SHP77 treated with DMSO at 0.1 percent for 48 hours (cell line): ENCODE measurements at places on chromosomes 6 and 20.

DNA sequence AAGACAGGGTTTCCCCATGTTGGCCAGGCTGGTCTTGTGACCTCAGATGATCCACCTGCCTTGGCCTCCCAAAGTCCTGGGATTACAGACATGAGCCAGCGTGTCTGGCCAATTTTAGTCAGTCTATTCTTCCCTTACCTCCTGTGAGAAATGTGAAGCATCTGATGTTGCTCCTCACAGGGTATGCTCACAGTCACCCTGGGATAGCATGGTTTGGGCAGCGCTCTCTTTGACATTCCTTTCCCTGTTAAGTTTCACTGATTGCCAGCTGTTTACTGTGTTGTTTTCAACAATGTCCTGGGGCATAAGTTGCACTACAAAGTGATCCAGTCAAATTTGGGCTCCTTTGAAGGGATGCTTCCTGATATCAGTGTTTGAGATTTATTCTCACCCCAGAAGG, 13.1 kb downstream of the CDC5L start:
- no peak for DNase-seq

DNA sequence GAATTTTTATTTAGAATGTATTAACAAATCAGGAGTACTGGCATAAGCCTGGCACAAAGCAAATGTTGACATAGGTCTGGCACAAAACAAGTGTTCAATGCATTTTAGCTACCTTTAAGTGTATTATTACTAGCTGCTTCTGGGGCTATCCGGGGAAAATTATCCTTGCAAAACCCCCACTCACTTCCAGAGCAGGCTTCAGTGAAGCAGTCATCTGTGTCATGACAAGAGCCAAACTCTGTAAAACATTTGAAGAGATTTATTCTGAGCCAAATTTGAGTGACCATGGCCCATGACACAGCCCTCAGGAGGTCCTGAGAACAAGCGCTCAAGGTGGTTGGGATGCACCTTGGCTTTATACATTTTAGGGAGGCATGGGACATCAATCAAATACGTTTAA, 6.4 kb upstream of the TRIM38 start:
- no peak for DNase-seq

DNA sequence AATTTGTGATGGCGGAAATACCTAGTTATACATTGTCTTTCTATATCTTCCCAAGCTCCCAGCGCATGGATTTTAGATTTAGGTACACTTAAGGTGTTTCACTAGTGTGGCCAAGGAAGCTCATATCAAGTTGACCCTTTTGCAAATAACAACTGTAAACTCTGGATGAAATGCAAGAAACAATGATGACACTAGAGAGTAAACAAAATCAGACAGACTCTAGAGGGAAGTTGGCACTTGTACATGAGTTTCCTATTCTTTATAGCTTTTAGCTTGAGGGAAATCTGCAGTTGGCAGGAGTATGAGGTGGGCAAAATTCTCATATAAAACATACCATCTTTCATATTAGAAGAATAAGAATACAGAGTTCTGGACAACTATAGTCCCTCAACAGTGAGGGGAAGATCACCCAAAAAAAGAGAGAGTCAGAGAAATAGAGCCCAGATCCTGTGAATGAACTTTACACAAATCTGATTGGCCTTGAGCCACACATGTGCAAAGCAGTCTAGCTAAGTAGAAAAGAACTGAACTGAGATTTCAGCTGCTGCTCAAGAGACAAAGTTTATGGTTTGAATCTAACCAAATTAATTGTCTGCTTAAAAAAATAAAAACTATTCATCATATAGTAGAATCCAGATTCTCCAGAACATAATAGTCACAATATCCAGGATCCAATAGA, 26.1 kb downstream of the TXLNB start:
- DNase-seq = no peak

GRCh38 chr6:44943541-44943940, 384.6 kb upstream of the RUNX2 start:
- DNase-seq = no peak

DNA sequence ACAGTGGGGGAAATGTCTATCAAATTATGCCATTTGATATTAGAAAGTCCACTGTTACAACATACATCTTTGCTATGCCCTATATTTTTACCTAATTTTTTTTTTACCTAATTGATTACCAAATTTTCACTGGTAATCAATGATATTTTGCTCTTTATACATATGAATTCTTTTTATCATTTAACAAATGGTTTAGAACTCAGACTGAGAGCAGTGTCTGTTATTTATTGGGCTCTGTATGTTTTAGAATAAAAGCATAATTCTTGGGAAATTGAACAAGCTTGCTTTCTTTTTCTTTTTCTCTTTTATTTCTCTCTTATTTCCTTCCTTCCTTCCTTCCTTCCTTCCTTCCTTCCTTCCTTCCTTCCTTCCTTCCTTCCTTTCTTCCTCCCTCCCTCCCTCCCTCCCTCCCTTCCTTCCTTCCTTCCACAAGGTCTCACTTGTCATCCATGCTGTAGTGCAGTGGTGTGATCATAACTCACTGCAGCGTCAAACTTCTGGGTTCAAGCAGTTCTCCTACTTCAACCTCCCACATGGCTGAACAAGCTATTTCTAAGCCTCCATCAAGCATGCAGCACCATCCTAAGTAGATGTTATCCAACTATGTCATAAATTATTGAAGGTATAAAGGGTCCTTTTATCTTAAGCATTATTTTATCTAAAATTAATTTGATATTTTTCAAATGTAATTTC, 911.7 kb upstream of the CITED2 start:
- DNase-seq = no peak

DNA sequence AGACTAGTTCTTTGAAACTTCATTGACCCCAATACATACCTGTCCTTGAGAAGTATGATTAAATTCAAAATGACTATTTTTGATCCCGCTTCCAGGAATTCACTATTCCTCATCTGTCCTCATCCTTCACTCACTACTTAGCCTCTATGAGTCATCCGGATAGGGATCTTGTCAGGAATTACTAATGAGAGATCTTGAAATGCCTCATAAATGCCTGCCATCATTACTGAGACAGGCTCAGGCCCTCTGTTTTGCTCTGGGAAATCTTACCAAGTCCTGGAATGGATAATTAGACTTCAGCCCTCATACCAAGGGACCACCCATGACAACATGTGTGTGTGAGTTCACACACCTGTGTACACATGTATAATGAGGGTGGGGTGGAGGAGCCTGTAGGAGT, 2.8 kb upstream of the CYP24A1 start:
- DNase-seq = no peak

DNA sequence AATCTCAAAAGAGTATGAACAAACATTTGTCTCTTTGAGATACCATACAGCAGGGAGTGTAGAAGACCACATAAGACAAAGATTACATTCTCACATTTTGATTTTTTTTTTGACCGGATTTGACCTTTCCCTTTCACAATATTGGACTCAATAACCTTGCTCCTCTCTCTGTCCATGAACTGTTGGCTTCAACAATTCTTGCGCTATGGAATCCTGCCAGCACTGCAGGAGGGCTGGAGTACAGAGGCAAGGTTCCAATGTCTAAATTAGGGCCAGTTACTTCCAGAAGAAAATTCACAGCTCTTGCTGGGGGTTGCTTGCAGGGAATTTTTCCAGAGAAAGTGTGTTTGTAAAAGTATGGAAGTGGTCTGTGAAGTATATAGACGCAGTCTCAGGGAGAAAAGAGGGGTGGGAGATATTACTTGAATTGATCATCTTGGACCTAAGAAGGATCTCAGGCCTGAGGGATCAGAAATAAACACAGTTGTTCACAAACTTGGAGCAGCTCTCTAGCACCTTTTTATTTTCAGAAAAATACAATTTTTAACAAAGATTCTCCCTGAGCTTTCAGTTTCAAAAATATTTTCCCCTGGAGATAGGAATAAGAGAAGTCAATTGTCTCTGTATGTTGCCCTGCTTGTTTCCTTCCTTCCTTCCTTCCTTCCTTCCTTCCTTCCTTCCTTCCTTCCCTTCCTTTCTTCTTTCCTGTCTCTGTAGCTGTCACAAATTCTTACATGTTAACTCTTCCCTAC, 765.9 kb downstream of the BCKDHB start:
- DNase-seq = no peak

- no peak for DNase-seq
Measured at GRCh38 chr6:137820952-137821351, 46.1 kb upstream of the TNFAIP3 start.

DNA sequence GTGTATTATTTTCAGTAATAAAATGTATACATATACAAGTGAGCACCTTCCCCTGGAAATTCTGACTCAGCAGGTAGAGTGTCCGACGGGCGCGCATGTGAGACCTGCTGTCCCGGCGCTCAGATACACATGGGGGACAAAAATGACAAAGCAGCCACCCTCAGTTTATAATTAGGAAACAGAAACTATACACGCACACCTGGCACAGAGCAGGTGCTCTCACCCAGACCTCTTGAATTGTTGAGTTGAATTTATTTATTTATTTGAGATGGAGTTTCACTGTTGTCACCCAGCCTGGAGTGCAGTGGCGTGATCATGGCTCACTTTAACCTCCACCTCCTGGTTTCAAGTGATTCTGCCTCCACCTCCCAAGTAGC, 180.4 kb downstream of the ZDHHC14 start:
- DNase-seq = peak; percentile 23

- DNase-seq = no peak
Measured at GRCh38 chr6:52909131-52909530, 367 bp downstream of the GSTA3 start.

DNA sequence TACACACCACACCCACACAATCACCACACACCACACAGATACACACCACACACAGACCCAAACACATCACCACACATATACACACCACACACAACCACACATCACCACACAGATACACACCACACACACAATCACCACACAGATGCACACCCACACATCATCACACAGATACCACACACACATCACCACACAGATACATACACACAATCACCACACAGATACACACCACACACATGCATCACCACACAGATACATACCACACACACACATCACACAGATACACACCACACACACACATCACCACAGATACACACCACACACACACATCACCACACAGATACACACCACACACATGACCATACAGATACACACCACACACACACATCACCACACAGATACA, 73.2 kb downstream of the GRM4 start:
- no peak for DNase-seq

DNA sequence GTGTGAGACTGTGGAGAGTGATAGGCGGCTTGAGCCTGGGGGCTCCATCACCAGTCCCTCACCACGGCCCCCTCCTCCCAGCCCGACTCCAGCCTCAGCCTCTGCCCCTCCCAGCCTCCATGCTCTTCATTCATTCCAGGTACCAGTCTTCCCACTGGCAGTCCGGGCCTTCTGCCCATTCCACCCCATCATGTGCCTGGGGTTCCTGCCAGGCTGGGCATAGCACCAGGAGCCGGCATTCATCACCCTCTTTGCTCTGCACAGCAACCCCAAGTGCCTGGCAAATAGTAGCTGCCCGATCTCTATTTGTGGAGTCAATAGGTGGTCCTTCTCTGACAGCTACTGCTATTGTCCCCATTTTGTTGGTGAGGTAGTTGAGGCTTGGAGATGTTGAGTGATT, 39.6 kb upstream of the GTSF1L start:
- DNase-seq = no peak

- DNase-seq = no peak
Measured at GRCh38 chr6:107823047-107823557, 1.0 kb downstream of the SCML4 start.

GRCh38 chr6:145850671-145851070, 36.1 kb upstream of the FBXO30 start:
- DNase-seq = no peak

- DNase-seq = no peak
Measured at GRCh38 chr20:52991830-52992229, 19.7 kb downstream of the TSHZ2 start.

GRCh38 chr20:63351811-63352591, 9.1 kb downstream of the CHRNA4 start:
- peak; percentile 54 for DNase-seq

DNA sequence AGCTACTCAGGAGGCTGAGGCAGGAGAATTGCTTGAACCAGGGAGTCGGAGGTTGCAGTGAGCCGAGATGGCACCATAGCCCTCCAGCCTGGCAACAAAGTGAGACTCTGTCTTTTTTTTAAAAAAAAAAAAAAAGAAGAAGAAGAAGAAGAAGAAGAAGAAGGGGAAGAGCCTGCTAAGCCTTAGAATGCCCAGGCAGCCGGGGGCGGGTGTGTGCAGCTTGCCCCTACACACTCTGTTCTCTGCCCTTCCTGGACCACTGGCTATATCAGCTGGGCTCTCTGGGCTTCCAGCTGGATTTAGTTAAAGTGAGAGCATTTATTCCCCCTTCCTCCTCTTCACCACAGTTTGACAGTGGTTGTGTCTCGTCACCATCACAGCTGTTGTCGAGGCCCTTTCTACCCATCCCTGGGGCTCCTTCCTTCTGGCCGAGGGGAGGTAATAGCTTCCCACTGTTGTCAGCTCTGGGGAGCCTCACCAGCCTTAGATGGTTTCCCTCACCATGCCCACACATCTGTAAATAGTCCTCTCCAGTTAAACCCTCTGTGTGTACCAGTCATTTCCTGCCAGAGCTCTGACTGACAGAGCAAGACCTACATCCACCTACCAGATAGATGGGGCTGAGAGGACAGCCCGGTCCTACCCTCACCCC, 77.6 kb downstream of the TRERF1 start:
- DNase-seq = no peak

GRCh38 chr6:27951040-27951439, 6.0 kb upstream of the OR2B6 start:
- DNase-seq = no peak

DNA sequence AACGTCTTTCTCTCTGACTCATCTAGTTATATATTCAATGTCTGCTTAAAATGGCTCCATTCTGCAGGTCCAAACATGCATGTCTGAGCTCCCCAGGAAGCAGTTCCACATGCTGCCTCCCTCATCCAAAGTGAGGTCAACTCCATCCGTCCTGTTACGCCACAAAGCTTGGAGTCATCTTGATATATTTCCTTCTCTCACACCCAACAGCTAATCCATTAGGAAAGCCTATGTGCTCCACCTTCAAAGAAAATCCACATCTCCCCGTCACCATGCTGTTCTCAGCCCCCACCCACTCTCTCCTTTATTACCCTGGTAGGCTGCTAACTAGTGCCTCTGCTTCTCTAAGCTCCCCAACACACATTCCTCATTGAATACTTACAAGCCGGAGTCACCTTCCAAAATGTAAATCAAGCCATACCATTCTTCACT, 130.2 kb upstream of the SYNDIG1 start:
- DNase-seq = no peak

GRCh38 chr6:89471287-89471867, 38.4 kb downstream of the ANKRD6 start:
- DNase-seq = no peak

DNA sequence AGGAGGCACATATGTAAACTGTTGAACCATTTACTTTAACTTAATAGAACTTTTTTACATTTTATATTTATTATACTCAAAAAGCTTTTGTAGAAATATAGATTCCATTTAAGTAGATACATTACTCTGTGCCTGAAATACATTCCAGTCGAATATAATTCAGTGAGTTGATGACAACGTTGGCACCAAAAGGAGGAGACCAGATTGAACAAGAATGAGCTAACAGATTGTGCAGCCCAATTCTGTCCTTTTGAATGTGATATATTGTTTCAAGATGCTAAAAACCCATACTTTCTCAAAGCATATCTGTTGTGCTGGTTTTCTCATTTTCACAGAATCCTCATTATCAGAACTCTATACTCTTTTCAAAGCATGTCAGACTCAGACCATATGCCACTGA, 147.4 kb upstream of the SIM1 start:
- no peak for DNase-seq
